Activated CD8-positive, alpha-beta memory T cell treated with anti-CD3 and anti-CD28 coated beads for 48 hours (primary cell): ENCODE measurements at places on chromosomes 3 and 15.

DNA sequence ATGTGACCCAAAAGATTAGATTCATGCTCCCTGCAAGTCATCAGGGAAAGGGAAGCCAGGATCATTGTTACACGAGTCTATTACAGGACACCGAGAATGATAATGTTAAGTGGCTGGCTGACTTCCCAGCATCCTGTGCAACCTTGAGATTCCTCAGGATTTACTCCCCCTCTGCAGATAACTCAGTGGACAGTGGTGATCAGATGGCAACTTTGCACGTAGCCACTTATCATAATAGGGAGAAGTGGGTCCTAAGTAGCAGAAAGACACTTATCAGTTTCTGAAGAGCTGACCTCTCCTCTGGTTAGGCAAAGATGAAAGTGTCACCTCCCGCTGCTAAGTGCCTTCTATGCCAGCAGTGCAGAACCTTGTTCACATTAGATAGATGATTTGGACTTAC is 6.7 kb upstream of the TMPRSS7 start:
- DNase-seq, result no peak

GRCh38 chr3:153295901-153296300 is 133.9 kb downstream of the RAP2B start:
- DNase-seq, result no peak

DNA sequence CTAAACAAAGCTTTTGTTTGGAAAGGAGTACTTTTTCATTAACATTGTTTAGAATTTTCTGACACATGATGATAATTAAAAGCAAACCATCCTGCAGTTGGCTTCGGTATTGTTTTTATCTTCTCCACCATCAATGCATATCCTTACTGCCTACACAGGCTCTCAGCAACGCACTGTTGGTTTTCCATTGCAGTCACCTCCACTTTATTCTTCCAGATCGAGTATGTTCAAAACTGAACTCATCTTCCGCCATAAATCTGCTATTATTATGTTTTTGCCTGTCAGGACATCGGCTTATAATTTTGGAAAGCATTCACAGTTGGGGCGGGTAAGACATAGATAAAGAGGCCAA is 589 bp upstream of the SENP5 start:
- DNase-seq, result no peak

DNA sequence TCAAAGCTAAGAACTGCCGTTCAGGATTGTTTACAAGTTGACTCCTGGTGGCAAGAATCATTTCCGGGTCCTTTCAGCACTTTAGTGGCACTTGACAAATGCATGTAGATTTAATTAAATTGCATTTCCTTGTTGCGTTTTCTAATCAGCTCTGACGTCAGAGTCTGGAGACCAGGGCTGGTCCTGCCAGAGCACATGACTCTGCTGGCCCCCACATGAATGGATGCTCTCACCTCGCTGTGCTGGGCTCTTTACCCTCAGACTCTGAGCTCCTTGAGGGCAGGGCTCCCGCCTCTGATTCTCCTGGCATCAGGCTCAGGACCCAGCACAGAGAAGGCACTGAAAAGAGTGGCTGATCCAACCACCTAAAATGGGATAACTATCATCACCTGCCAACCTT is 69.4 kb downstream of the FEM1B start:
- DNase-seq, result no peak

DNA sequence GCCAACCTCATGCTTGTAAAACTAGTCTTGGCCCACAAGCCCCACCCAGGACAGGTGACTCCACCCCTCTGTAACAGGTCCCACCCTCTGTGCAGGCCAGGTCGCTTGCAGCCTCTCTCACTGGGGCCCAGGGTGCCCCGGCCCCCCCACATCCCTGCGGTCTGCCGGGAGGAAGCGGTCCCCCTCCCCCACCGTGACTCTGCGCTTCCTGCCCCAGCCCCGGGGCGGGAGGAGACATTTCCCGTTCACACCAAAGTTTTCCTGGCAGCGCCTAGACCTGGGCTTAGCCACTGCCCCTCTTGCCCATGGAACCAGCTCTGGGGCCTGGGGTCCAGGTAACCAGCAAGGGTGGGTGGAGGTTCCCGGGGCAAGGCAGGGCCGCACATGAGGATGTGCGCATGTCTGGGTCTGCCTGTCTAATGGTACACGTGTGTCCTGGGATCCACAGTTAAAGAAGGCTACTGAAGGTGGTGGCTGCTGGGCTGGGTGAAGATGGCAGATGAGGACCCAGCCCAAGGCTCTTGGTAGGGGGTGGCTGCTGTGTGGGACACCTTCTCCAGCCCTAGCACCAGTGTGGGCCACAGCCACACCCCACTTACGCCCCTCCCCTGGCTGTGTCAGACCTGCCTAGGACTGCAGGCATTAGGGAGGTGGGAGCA is 8.4 kb downstream of the NBEAL2 start:
- peak; percentile 52 for DNase-seq

- no peak for DNase-seq
These were observed 2.4 kb upstream of the REC114 start for GRCh38 chr15:73440571-73440970.

DNA sequence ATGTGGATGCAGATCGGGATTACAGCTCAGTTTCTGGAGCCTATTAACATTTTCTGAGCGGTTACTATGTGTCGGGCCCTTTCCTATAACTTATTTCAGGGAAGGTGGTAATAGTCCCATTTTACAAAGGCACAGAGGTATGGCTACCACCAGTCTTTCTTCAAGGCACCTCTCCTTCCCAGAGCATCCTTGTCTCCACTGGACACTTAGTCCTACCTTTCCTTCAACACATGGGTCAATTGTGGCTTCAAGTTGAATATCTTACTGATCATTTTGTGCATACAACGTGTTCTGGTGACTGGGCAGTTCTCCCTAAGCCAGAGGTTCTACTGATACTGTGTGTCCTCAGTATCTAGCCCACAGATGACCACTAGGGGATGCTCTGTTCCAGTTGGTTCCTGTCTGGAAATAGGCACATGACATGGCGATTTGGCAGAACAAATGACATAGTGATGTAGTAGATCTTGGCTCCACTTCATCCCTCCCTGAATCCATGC is 60.7 kb upstream of the CMTM8 start:
- no peak for DNase-seq

DNA sequence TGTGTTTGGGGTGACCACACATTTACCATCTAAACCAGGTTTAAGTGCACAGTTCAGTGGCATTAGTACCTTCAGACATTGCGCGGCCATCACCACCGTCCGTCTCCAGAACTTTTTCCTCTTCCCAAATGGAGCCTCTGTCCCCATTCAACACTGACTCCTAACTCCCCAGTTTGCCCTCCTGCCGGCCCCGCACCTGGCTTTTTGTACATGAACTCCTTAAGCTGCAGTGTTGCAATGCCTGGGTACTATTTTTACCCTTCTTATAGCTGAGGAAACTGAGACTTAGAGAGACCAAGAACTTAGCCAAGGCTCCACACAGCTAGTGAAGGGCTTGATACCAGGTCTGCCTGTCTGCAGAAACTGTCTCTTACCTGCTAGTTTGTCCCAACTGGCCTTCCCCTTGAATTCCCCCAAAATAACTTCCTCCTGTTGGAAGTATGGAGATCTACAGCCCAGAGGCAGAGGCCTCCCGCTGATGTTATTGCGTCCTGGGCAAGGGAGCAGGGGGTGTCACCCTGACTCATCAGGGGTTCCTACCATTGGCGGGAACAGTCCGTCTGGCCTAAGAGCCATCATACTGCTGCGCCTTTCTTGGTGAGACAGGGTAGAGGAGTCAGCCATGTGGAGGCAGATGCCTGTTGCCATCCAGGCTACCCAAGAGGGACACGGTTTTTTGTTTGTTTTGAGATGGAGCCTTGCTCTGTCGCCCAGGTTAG is 65.6 kb downstream of the GRIP2 start:
- no peak for DNase-seq

DNA sequence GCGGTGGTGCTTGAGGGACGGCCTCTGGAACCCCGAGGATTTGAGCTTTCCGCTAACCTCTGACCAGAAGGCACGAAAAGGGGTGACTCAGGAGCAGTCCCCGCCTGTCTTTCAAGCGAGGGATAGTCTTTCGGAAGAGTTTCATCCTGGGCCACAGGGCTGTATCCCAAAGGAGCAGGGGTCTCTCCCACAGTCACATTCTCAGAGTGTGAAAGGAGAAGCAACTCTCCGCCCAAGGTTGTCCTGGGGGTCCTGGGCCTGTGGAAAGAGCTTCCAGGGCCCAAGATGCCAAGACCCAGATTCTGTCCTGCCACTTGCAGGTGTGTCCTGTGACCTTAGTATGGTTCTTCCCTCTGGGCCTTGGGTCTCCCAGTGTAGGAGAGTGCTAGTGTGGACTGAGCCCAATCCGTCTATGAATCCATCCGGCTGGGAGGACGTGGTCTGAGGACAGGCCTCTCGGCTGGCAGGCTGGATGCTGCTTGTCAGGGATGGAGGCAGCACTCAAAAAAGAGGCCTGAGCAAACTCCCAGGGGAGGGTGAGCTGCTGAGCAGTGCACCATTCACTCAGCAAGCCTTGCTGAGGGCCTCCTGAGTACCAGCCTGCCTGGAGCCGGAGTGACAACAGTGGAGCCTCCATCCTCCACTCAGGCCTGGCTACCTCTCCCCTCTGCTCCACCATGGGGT is 1.6 kb upstream of the DUSP7 start:
- DNase-seq, result no peak

GRCh38 chr3:118986734-118987133 is 47.9 kb downstream of the IGSF11 start:
- no peak for DNase-seq

DNA sequence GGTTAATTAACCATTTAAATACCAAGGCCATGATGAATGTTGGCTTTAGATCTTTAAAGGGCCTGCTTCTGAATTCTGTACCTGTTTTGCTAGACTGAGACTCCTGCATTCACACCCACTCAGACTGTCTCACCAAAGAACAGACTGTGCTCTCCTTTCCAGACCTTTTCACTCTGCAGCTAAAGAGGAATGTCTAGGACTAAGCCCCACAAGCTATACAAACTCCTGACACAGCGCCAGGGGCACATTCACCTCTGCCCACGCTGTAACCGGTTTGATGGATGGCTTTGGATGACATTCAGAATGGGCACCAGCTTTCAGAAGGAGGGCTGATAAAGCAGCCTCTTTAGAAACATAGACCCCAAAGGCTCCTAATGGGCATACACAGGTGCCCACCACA is 200.1 kb downstream of the KCNMB2 start:
- DNase-seq, result no peak

DNA sequence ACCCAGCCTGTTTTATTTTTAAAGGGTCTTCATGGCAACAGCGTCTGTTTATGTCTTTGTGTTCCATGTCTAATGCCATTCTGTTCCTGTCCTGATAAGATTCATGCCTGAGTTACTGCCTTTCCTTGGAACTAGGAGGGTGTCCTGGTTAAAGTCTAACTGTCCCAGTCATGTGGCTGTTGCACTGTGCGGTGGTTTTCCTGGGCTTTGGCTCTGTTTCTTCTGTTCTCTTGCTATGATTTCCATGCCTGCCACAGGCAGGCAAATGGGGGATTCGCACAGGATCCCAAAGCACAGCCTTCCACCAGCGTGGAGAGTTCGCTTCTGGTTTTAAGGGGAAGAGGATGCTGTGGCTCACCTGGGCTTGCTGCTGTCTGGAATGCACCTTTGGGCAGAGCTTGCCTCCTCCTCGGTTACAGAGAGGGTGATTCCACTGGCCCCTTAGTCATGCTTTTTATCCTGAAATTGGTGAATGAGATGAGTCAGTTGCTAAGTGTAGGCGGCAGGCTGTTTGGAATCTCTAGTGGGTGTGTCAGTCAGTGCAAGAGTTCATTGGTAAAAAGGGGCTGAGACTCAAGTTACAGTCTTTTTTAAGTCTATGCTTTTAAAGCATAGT is 86.8 kb downstream of the CCK start:
- DNase-seq, result no peak

- DNase-seq, result no peak
These were observed 18.0 kb upstream of the IQCF1 start for GRCh38 chr3:51921081-51921578.

DNA sequence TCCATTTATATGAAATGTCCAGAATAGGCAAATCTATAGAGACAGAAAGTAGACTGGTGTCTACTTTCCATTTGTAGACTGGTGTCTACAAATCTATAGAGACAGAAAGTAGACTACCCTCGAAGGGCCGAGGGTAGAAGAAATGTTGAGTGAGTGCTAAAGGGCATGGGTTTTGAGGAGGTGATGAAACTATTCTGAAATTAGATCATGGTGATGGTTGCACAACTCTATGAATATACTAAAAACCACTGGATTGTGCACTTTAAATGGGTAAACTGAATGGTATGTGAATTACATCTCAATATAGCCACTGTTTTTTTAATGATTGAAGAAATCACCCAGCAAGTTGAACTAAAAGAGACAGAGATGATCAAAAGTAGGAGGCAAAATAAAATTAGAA is 27.9 kb downstream of the TP53BP1 start:
- DNase-seq, result no peak

DNA sequence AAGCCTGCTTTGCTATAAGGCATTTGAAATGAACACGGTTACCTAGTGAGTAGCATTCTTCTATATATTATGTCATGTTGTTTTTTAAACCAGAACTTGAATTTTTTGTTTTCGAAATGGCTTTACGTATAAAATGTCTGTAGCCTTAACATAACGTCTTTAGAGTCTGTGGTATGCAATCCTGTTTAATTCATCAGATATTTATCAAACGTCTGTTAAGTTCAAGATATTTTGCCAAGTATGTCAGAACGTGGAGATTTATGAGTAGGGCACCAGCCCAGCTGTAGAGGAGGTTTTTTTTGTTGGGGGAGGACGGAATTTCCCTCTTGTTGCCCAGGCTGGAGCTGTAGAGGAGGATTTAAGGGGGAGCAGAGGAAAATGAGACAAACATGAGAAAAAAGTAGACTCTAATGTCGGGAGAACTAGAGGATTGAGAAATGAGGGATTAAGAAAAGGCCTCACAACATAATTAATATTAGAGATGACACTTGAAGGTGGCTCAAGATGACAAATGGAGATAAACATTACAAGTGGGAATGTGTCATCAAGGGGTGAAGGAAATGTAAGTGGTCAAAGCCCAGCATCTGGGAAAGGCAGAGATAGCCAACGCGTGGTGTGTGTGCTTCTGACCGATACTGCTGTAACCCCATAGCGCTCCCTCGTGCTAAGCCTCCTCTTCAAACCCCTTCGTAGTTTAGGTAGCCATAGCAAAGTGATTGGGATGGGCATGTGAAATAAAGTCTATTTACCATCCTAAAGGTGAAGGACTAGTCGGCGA is 154.0 kb upstream of the GOLGA6L4 start:
- no peak for DNase-seq

DNA sequence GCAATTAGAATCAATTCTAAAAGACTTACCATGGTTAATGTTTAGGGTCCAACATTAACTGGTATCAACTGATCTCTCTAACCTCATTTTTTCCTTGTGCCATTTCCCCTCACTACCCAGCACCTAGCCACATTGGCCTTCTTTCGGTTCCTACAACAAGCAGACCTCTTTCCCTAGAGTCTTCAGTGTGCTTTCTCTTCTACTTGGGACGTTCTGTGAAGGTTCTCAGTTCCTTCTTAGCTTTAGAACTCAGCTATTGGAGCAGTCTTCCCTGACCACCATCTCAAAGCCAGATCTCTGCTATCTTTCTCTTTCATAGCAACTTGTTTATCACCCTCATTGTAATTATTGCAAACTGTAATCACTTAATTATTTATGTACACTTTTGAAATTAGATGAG is 31.5 kb upstream of the MINDY4B start:
- DNase-seq, result no peak

GRCh38 chr3:121269389-121269788 is 276.4 kb downstream of the POLQ start:
- no peak for DNase-seq

GRCh38 chr3:194852831-194853508 is 167.3 kb downstream of the FAM43A start:
- DNase-seq, result no peak

- DNase-seq, result peak; percentile 73
These were observed 6.4 kb downstream of the CELSR3 start for GRCh38 chr3:48656061-48656840.
